ENCODE measurements at places on chromosomes 5 and 9.
A peak's percentile ranks its signal among the peaks of the same experiment; 100 is the strongest.

GRCh38 chr9:37085233-37085632 lies 35.1 kb upstream of the ZCCHC7 start:
- no peak for DNase-seq

GRCh38 chr5:108418197-108418596 lies 36.3 kb upstream of the FBXL17 start:
- no peak for DNase-seq

DNA sequence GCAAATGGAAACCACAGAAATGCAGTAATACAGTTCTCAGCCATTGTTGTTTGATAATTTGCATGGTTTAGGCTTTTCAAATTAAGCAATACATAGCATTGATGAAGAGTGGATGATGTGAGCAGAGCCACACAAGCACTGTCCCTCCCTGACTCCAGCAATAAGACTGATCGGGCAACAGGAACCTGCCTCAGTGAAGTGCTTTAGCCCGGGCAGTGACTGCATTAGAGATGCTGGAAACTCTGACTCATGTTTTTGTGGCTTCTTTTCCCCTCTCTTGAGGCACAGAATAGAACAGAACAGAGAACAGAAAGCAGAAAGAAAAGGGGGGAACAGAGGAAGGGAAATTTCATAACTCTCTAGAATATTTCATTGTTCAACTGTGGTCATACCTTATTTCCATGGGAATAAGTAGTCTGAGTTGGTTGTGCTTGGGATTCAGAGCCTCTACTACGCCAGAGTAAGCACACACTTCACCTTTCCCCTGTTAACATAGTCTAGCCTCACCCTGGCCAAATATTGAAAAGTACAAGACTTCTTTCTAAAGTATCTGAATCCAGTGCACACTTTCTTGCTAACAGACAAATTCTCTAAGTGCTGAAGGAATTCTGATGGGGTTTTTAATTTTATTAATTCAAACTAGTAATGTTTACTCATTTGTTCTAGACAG lies 164.8 kb upstream of the VCAN start:
- DNase-seq = peak; percentile 11

DNA sequence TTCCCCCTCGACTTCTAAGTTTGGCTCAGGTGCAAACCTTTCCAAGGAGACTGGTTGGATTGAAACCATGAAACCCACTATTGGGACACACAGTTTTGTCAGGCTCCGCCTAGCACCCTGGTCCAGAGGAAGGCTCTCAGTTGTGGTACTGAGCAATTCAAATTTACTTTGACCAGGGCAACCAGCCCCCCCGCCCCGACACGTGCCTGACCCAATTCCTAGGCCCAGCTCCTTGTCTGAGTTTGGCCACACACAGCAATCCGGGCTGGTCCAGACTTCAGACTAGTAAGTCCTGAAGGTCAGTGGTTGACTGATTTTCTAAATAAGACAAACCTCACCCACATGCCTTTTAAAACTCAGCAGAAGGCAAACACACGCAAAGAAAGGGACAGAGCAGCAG lies 132.7 kb downstream of the SLC12A2 start:
- no peak for DNase-seq

DNA sequence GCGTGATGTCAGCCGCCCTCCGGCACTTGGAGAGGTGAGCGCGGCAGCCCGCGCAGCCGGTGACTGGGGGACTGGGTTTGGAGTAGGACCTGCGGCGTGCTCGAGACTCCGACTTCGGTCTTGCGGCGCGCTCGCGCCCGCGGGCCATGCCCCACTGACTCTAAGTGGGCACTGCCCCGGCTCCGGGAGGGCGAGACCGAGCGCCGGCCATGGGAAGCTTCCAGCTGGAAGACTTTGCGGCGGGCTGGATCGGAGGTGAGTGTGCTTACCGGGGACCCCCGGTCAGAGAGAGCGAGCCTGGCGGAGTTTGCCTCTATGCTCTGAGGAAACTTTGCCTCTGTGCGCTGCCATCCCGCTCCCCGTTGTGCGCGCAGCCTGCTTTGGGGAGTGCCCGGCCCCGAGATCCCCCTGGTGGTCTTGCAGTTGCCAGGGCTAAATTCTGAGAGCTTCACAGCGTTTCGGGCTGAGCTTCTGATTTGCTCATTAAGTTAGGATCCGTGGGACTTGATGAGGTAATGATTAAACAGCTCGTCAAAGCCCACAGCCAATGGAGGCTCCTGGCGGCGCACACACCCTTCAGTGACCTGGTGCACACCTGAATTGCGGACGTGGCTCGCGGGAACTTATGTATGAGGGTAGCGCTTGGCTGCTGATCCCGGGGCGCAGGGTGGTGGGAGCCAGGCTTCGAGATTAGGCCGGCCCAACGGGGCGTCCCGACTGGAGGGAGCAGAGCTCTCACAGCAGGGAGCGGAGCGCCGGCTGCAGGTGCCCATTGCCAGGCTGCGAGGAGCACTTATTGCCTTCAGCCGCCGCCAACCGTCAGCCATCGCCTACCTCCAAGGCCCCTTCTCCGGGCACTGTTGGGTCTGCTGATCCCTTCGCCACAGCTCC lies at the start of gene SLC25A48:
TSS of gene SLC25A48 (plus strand) at position 25 of the 891 bp plus-strand sequence. CDS start at position 210, 185 bp downstream.
- peak; percentile 76 for DNase-seq

GRCh38 chr5:147643142-147643541 lies 133.3 kb upstream of the DPYSL3 start:
- no peak for DNase-seq

DNA sequence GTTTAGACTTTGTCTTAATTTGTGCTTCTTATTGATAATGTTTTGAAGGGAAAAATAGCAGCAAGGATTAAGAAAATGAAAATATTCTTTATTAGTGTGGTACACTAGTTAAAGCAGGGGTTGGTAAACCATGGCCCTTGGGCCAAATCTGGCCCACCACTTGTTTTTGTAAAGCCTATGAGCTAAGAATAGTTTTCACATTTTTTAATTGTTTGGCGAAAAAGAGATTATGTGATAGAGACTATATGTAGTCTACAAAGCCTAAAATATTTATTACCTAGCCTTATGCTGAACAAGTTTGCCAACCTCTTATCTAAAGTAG lies 57.2 kb downstream of the KCNN2 start:
- DNase-seq = no peak
